ENCODE measurements at places on chromosomes 4 and X.
A peak's percentile ranks its signal among the peaks of the same experiment; 100 is the strongest.

- no peak for DNase-seq
These were observed 1.5 kb upstream of the EIF4E start for GRCh38 chr4:98930311-98930865.

- no peak for DNase-seq
These were observed 109.2 kb upstream of the FAT1 start for GRCh38 chr4:186832906-186833305.

- no peak for DNase-seq
These were observed 41.0 kb upstream of the ZNF330 start for GRCh38 chr4:141179474-141180373.

GRCh38 chrX:23782455-23782854, 518 bp upstream of the SAT1 start:
- DNase-seq, result no peak

DNA sequence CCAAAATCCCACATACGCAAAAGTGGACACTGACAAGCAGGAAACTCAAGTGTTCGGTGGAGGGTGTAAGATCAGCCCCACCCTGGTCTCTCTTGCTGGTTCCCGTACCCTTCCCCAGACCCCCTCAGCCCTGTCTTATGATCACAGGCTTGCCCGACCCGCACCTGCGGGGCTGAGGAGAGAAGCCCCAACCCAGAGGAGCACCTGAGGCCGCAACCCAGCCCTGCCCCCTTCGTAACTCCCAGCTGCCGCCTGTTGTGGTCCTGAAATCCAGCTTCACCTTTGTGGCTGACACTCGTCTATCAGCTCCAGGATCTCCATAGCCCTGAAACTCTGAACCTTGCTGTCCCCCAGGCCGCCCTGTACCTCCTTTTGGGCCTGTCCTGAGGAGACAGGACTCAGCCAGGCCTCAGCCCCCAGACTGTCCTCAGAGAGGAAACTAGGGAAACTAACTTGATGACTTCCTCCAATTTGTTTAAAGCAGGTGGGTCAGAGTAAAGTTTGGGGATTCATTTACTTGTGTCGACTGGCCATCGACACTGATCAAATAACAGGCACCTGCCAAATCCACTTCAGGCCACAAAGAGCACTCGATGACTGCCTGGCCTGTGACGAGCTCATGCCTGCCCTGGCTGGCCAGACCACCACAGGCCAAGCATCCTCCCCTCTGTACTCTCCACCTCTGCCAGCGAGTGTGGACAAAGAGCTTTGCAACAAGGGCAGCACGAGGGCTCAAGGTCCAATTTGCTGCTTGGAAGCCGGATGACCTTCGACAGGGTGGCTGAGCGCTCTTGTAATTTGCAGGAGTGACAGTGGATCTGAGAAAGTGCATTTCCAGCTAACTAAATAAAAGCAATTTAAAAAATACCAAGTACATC, 19.3 kb downstream of the DCTD start:
- no peak for DNase-seq

- no peak for DNase-seq
These were observed 40.3 kb downstream of the KLHL5 start for GRCh38 chr4:39102297-39102696.

DNA sequence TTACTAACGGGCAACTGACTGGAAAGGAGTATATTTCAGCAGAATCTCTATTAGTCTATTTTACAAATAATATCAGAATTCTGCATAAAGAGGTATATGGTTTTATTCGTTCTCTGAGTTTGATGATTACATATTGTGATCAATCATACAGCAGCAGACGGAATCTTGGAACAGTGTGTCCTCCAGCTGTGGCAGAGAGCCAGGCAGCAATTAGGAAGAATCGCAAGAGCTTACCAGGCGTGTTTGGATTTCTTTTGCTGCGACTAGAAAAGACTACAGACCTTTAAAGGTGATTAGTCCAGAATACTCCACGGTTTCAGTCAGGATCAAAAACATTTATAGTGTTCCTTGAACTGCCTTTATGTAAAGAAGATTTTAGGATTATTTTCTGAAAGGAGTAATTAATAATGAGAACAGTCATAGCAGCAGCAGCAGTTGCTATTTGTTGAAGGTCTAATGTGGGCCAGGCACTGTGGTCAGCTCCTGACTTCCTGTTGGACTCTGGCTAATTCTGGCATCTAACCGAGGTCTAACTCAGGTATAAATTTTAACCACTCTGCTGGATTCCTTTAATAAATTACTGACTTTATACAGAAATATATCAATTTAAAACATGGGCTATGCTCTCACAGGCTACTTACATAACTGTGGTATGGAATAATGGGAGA, 225.3 kb upstream of the CXorf66 start:
- no peak for DNase-seq

DNA sequence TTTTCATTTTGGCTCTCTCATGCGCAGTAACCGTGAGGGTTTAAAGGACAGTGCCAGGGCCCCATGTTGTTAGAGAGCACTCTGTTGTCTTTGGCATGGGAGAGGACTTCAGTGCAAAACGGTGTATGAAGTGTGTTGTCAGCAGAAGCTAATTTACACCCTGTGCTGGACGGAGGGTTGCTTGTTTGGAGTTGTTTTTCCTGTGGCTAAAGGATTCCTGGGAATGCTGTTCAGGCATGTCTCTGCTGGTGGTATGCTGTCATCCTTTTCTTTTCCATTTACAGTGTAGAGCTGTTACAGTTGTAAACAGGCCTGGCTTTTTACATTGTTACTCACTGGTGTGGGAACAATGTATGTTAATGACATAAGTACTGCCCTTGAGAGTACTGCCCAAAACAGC, 206.3 kb downstream of the CBR4 start:
- DNase-seq, result no peak

- no peak for DNase-seq
These were observed 102.9 kb downstream of the SYTL5 start for GRCh38 chrX:38109042-38109898.

DNA sequence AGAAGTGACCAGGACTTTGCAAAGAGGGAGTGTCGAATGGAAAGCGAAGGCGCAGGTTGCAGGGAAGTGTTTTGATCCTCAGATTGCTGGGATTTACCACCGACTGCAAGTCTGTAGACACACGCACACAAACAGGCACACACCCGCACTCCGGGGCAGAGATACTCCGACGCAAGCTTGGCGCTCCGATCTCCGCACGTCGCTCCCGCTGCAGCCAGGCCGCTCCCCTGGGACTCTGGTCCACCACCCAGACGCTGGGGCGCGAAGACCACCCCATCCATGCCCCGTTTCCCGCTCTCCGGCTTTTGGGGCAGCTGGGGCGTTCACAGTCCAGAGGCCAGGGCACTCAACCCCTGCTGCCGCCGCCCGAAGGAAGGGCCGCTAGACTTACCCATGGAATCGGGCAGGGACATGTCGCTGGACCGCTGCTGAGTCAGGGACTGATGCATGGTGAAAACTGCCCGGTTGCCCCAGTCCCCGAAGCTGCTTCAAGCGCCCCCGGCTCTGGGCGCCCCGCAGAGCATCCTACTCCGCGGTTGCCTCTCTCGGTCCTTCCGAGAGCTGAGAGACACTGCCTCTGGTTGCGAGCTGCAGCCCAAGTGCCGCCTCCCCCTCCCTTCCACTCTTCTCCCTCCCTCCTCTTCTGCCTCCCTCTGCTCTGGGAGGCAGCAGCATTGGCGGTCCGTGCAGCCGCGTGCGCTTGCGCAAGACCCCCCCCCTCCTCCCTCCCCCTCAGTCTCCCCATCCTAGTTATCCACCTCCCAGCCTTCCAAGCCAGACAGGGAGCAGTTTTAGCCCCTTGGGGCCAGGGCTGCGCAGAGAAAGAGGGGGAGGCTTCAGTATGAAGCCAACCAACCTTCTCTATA, at the start of gene TMEM255A:
TMEM255A (minus strand) TSS at position 601 of the 866 bp plus-strand sequence; CDS start at position 449, 152 bp downstream.
- DNase-seq, result peak; percentile 24

DNA sequence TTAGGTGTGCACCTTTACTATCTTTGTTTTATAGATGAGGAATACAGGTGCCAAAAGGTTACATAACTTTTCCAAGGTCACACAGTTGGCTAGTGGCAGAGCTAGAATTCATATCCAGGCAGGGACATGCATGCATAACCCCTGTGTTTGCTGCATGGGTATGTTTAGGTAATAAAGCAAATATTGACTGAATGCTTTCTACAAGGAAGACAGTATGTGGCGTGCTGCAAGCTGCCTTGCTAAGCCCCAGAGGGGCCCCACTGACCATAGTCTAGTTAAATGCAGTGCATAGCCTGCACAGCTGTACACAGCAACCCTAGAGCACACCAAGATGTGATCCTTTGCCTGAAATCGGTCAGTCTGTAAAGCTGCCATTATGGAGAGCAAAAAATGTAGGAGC, 320.5 kb upstream of the IGFBP7 start:
- no peak for DNase-seq

GRCh38 chrX:135520553-135521404, at the start of gene INTS6L:
TSS of gene INTS6L (plus strand) at chrX:135520660. CDS start at chrX:135520993, 333 bp downstream.
- DNase-seq, result peak; percentile 86

- DNase-seq, result no peak
These were observed 71.3 kb upstream of the ANKRD50 start for GRCh38 chr4:124783847-124784246.

DNA sequence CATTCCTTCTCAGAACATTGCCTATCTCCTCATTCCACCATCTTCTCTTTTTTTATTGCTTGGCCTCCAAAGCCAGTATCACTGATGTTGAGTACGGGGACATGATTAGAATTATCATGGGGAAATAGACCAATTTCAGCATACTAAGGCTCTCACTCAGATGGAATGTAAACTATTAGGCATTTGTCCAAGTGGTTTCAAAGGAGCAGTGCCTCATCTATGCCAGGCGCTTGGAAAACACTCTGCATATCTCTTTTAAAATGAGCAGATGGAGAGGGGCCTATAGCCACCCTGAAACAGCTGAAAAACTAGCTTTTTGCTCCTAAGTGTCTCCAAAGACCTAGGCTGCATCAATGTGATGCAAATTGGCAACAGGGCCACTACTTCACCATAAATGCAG, 150.8 kb upstream of the DIPK2B start:
- no peak for DNase-seq

GRCh38 chr4:114487101-114487500, 111.5 kb upstream of the UGT8 start:
- DNase-seq, result no peak

GRCh38 chr4:28354880-28355656, 1494.4 kb downstream of the STIM2 start:
- no peak for DNase-seq

GRCh38 chrX:154732421-154733065, 18.3 kb downstream of the GAB3 start:
- DNase-seq, result no peak

DNA sequence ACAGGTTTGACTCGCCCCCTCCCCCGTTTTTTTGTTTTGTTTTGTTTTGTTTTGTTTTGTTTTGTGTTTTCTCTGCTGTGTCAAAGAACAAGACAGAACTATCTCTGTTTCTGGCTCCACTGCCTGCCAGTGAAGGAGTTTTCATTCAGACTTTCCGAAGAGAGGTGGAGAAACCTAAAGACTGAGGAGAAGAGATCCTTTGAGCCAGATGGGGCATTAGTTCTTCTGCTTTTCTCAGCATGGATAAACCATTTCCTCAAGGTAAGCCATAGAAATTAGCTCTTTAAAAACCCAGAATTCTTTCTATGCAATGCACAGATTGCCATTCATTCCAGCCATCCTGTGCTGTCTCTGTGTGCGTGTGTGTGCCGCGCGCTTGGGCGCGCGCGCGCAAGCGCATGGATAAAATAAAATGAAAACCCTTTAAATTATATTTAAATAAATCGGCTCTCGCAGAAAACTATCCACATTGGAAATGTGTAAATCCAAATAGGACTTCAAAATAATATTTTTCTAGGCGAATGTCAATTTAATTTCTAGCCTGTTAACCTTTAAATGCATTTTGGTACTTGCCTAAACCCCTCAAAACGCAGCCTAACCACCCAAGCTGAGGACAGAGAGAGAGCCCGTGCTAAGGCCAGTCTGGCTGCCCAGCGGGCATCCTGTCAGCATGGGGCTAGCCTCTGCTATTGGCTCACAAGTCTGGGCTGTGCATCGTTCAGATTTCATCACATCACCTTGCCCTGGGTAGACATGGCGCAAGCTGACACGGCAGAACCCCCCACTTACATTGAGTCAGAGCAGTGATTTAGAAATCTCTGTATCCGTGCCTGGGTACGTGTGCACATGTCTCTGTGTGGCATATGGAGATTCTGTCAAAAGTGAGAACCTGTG, 113.0 kb upstream of the VAMP7 start:
- no peak for DNase-seq

- no peak for DNase-seq
These were observed 22.6 kb downstream of the FGFRL1 start for GRCh38 chr4:1033840-1034551.

- DNase-seq, result no peak
These were observed 401.4 kb upstream of the FAT1 start for GRCh38 chr4:187125062-187125461.

GRCh38 chr4:76723373-76723772, 174.6 kb downstream of the SOWAHB start:
- no peak for DNase-seq

GRCh38 chrX:77771601-77772000, 14.4 kb downstream of the ATRX start:
- DNase-seq, result no peak

DNA sequence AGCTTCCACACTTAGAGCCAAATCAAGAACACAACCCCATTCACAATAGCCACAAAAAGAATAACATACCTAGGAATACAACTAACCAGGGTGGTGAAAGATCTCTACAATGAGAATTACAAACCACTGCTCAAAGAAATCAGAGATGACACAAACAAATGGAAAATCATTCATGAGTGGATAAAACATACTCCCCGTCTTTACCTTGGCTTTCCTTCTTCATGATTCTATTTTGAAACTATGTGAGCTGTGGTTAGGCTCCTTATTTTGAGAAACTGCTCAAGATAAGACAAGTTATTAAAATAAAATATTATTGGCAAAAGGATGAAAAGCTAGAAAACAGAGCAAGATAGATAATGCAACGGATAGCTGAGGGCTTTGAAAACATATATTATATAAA, 598.1 kb upstream of the FAT1 start:
- DNase-seq, result no peak
